ENCODE measurements at places on chromosomes 7 and 10.

GRCh38 chr10:50540069-50540825, 83.5 kb downstream of the SGMS1 start:
- DNase-seq, result peak; percentile 30

GRCh38 chr10:71351628-71352319, 32.7 kb downstream of the SLC29A3 start:
- no peak for DNase-seq

- DNase-seq, result peak; percentile 74
Measured at GRCh38 chr7:130961128-130961601, 227.2 kb upstream of the KLF14 start.

DNA sequence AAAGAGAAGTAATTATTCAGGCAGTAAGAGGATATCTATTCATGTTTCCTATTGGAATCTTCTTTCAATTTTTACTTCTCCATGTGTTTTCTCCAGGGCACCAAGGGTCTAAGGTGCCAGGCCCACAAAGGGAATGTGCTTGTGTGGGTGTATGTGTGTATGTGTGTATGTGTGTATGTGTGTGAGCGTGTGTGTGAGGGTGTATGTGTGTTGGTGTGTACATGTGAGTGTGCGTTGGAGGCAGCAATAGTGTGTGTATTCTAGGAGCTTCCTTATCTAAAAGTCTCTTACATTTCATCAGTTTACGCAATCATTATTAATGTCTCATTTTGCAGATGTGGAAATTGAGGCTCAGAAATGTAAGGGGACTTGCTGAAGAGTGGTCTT, 28.3 kb downstream of the RAMP3 start:
- no peak for DNase-seq

- no peak for DNase-seq
Measured at GRCh38 chr7:116024826-116025809, 5.4 kb downstream of the TFEC start.

- DNase-seq, result no peak
Measured at GRCh38 chr10:119176166-119176565, 2.4 kb downstream of the PRDX3 start.

- no peak for DNase-seq
Measured at GRCh38 chr10:93865794-93866425, 27.9 kb upstream of the SLC35G1 start.

- DNase-seq, result no peak
Measured at GRCh38 chr10:132577350-132578003, 39.9 kb downstream of the INPP5A start.

DNA sequence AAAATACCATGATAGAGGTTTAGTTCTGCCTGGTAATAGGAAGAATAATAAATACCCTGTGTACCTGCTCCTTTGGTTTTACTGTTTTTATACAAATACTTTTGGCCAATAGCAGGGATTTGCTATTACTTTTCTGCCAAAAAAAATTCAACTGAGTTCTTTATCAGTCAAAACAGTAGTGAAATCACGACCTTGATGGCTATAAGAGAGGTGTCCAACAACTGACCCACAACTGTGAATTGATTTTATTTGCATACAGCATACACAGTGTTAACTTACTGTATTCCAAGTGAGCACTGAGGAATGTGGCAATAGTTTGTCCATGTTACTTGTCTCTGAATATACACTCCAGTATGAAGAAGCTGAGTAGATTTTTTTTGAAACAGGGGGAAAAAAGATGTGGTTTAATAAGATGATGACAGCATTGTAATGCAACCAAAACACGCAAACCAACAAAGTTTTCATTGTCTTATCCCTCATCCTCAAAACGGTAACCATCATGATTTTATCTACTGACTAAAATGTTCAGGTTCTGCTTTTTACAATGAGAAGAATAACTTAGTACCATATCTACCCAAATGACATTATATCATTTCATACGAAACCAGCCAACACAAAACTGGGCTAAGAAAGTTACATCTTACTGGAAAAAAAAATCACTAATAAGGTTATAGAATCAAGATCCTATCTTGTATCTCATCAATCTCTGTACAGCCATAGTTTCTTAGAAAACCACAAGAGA, 63.3 kb downstream of the GSAP start:
- no peak for DNase-seq

DNA sequence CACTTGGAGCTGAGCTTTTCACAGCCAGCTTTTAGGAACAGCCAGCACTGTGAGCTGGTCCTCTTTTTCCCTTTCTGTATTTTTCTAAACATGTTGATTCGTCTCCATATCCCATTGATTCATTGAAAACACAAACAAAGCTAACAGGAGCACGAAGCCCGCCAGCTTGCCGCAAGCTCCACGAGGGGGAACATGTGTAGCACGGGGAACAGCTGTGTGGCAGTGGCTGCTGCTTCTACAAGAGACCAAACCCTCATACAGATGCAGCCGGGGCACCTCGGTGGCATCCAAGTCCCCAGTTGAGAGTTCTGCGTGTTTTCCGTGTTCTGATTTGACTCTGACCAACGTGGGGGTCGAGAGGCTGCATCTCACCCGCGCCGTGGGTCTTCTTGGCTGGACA, 80.8 kb upstream of the SH2B2 start:
- no peak for DNase-seq

DNA sequence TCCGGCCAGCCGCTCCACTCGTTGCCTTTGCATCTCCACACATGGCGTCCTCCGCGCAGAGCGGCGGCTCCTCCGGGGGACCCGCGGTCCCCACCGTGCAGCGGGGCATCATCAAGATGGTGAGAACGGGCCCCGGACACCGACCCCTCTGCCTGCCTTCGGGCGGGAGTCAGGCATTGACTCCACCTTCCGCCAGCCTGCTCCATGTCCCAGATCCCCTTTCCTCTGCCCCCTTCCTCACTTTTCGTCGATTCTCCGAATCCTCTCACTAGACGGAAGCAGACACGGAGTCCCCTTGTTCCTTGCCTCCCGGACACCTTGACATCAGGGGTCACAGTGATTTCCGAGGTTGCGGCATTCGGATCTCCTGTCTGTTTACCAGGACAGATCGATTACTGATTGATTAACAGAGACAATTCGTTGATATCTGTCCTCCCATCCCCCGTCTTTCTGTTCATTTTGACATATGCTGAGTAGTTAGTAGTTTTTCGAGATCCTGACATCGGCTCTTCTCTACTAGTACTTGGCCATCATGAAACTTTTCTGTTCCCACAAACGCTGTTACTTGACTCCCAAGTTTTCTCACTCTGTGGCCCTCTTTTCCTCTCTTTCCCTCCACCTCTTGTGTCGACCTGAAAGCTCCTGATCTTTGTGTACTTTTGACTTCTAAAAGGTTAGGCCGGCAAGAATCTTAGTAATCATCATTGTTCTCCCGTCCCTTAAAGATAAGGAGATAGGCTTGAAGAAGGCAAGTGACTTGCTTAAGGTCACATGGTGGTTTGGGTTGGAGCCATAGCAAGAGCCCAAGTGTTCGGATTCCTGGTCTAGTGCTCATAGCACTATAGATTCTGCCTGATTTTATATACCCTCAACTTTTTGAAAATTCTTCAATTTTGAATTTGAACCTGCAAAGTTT, 597 bp downstream of the SND1 start:
- no peak for DNase-seq

DNA sequence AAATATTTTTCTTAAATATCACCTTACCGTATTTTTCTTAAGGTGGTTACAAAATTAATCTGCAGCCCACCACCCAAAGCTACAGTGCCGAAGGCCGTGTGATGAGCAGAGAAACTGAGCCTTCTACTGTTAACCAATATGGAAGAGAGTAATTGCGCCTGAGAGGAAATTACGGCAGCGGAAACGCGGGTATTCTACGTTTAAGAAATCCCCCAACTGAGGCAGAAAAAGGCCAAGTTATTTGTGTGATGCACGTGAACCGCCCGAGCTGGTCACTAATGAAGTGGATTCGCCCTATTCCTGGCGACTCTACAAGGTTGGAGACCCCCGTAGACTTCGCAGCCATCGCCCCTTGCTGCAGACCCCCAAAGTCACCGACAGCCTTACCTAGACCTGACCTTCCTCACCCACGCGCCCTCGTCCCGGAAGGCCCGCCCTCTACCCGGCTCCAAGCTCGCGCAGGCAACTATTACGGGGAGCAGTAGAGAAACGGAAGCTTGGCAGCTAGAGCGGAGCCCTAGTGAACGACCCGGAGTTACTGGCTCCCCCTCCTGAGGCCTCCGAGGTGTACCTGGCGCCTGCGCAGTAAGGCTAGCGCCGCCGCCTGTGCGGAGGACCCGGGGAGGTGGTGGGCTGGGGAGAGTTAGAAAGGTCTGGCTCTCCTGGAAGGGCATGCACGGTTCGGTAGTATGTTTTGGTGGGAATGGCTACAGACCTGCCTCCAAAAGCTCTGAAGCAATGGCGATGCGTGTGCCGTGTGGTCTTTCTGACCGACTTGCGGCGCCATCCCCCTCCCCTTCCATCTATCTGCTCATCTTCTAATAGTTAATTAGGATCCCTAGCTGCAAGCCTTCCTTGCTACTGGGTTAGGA, at the start of gene MRPS33:
Gene MRPS33 (minus strand): TSS at position 429 of the 872 bp plus-strand sequence. CDS start 4,319 bp downstream, outside the sequence.
- peak; percentile 96 for DNase-seq

GRCh38 chr10:131573707-131574106, 262.2 kb upstream of the TCERG1L start:
- no peak for DNase-seq

DNA sequence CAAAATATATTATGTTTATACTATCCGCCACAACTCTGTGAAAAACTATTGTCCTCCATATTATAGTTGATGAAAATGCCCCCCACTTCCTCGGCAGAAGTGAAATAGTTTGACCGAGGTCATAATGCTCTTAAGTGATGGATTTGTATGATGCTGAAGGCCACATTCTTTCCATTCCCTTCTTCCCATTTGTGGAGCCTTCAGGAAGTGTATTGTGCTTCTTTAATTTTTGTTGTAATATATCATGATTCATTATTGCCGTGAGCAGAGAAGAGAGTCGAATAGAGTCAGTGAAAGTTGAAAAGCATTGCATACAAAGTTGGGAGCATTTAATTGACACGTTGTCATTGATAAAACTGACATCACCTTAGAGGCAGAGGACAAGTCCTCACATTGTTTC, 460.3 kb downstream of the SUGCT start:
- DNase-seq, result no peak

- no peak for DNase-seq
Measured at GRCh38 chr10:121983852-121984251, 5.1 kb upstream of the TACC2 start.

DNA sequence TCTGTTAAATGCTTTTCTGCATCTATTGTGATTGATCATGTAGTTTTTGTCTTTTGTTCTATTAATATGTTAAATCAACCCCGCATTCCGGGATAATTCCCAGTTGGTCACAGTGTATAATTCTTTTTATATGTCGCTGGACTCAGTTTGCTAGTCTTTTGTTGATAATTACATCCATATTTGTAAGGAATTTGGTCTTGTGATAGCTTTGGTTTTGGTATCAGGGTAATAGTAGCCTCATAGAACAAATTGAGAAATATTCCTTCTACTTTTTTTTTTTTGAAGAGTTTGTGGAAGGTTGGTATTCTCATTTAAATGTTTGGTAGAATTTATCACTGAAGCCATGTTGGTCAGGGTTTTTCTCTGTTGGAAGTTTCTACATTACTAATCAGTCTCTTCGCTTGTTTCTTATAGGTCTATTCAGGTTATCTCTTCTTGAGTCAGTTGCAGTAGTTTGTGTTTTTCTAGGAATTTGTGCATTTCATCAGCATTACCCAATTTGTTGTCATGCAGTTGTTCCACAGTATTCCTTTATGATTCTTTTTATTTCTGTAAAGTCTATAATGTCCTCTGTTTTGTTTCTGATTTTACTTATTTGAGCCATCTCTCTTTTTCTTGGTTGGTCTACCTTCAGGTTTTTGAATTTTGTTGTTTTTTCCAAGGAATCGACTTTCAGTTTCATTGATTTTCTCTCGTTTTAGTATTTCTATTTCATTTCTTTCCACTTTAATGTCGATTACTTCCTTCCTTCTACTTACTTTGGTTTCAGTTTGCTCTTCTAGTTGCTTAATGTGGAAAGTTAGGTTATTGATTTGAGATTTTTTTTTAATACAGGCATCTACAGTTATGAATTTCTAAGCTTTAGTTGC, 64.6 kb upstream of the GJD4 start:
- no peak for DNase-seq
